Activated CD4-positive, alpha-beta memory T cell treated with anti-CD3 and anti-CD28 coated beads for 36 hours (primary cell): ENCODE measurements at places on chromosomes 4 and X. TPM values are rescaled to one million over a fixed set of nuclear protein-coding genes. Genes with fewer than 3 reads are reported as not detected.

Gene ZBTB49
- total RNA-seq = 4.6 TPM

Gene IGSF1
- not detected for total RNA-seq

Gene EGF
- not detected for total RNA-seq

Gene GUCY1B1
- total RNA-seq = 0.24 TPM

Gene MAGEC3
- not detected for total RNA-seq

Gene RHOXF2
- not detected for total RNA-seq

Gene CFI
- total RNA-seq = 0.46 TPM

Gene RENBP
- 8.4 TPM for total RNA-seq

DNA sequence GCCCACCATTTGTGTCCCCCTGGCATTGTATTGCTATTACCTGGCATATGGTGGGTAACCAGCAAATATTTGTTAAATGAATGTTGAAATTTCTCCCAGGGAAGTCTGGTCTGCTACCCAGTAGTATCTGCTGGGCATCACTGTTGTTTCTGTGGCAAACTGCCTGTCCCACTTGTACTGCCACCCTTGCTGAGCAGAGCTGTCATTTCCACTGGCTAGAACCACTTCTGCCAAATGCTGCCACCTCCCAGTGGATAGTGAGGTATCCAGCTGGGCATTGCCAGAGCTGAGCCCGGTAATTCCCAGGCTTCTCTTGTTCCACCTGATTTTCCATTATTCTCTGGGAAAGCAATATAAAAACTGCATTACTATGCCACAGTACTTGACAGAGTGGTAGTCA, 186.7 kb upstream of the NOCT start:
- H3K4me3 ChIP-seq = no peak overlapping the region
- no peaks in the 10 kb centered on the region for H3K27me3 ChIP-seq
- H3K36me3 ChIP-seq = no peaks in the 10 kb centered on the region
- DNase-seq = no peak
- H3K4me1 ChIP-seq = peaks cover 4% of the 10 kb centered on the region

DNA sequence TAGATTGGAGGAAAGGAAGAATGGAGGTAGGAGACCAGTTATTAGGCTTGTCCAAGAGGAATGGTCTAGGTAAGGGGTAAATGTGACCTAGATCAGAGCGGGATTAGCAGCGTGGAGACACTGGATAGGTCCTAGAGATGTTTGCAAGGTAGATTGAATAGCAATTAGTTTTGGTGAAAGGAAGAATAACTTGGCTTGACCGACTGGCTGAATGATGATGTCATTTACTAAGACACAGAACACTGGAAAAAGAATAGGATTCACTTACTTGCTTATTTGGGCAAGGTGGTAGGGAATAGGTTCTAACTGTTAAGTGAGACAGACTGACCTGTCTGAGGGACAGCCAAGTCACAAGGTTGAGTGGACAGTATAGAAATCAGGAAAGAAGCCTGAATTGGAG, 71.3 kb downstream of the VEGFC start:
- H3K36me3 ChIP-seq = no peaks in the 10 kb centered on the region
- no peak overlapping the region for H3K27ac ChIP-seq
- no peak overlapping the region for H3K4me3 ChIP-seq
- no peaks in the 10 kb centered on the region for H3K27me3 ChIP-seq

GRCh38 chr4:56658528-56658927, 22.6 kb downstream of the HOPX start:
- peaks cover 31% of the 10 kb centered on the region for H3K4me1 ChIP-seq
- H3K36me3 ChIP-seq = peaks cover 12% of the 10 kb centered on the region
- H3K27ac ChIP-seq = no peak overlapping the region
- H3K27me3 ChIP-seq = peaks cover 47% of the 10 kb centered on the region
- DNase-seq = no peak
- H3K4me3 ChIP-seq = no peak overlapping the region

DNA sequence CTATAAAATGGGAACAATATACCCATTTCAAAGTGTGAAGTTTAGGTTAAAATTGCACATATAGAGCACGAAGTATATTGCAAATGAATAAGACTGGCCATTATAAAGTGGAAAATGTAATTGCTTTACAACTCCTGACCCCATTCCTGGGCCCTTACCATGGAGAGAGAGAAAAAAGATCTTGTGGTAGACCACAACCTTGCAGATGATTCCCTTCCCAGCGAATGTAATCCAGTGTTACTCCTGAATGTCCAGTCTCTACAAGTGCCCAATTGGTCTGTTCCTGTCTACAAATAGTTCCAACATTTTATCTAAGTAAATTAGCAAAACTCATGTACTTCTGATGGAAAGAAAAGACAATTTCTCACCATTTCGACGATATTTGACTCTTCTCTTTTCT, 184.1 kb upstream of the LNX1 start:
- H3K4me3 ChIP-seq = no peak overlapping the region
- no peaks in the 10 kb centered on the region for H3K27me3 ChIP-seq
- H3K36me3 ChIP-seq = no peaks in the 10 kb centered on the region
- no peak for DNase-seq
- no peak overlapping the region for H3K27ac ChIP-seq

DNA sequence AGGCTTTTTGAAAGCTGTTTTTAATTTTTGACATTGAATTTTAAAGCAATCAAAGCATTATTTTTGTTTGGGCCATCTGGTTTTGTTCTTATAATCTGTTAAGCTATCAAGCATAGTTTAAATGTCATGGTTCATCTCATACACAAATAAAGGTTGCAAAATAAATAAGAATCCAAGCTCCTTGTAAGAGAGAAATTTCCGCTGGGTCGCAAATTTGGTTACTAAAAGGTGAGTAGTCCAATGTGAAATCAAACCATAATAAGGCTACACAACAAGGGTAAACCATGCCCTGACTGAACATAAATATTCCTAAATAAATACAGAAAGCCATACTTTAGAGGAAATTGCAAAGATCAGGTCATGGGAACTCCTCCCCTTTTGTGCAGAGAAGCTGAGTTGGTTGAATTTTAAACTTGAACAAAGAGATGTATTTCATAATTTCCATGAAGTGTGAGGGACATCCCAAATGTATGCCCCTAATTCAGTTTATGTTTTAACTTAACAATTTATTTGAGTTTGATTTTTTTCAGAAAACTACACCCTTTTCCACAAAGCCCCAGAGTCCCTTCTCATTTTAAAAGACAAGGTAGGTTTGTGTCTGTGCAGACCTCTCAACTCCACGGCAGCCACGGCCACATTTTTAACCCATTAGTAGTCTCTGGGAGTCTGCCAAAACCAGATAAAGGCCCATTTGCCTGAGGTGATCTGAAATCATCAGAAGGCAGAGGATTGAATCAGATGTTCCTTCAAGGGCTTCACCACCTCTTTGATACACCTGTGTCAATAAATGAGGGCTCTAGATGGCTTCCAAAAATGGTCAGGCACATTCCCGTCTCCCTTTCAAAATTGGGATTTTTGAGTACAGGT, 85.2 kb downstream of the PLAC1 start:
- H3K4me1 ChIP-seq = no peaks in the 10 kb centered on the region
- H3K36me3 ChIP-seq = no peaks in the 10 kb centered on the region
- H3K4me3 ChIP-seq = no peak overlapping the region
- no peak for DNase-seq
- H3K27ac ChIP-seq = no peak overlapping the region
- peaks cover 4% of the 10 kb centered on the region for H3K27me3 ChIP-seq

- DNase-seq = no peak
- H3K4me3 ChIP-seq = no peak overlapping the region
- H3K27me3 ChIP-seq = peaks cover 5% of the 10 kb centered on the region
Measured at GRCh38 chr4:185793116-185793485, 18.9 kb downstream of the SORBS2 start.

- H3K27me3 ChIP-seq = peaks cover 2% of the 10 kb centered on the region
- no peak overlapping the region for H3K27ac ChIP-seq
- DNase-seq = peak; percentile 60
- peaks cover 43% of the 10 kb centered on the region for H3K4me1 ChIP-seq
Measured at GRCh38 chr4:153151535-153152455, 52.4 kb upstream of the TRIM2 start.

GRCh38 chr4:38290366-38290765, 330.2 kb downstream of the PTTG2 start:
- H3K27me3 ChIP-seq = no peaks in the 10 kb centered on the region
- peaks cover 5% of the 10 kb centered on the region for H3K36me3 ChIP-seq
- H3K4me3 ChIP-seq = no peak overlapping the region

- H3K4me3 ChIP-seq = no peak overlapping the region
- no peak overlapping the region for H3K27ac ChIP-seq
- DNase-seq = no peak
Measured at GRCh38 chr4:8195841-8196458, 3.1 kb upstream of the SH3TC1 start.

DNA sequence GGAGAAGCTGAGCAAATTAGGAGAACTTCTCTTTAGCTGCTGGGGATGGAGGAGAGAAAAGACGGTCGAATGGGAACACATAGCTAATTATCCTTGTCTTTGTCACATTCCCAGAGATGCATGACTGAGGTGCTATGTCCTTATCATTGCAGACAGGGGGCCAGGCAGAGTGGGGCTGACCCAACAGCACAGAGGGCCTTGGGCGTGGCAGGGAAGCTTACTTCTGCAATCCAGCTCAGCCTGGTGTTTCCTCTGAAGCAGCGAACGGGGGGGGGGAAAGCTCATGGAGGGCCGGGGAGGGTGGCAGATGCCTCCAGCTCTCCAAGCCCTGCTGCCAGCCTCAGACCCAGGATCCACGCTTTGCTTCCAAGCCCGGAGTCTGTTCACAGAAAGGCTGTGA, 50.8 kb upstream of the HOPX start:
- H3K4me1 ChIP-seq = no peaks in the 10 kb centered on the region
- no peak for DNase-seq
- no peak overlapping the region for H3K4me3 ChIP-seq
- no peaks in the 10 kb centered on the region for H3K36me3 ChIP-seq
- peaks cover 9% of the 10 kb centered on the region for H3K27me3 ChIP-seq

DNA sequence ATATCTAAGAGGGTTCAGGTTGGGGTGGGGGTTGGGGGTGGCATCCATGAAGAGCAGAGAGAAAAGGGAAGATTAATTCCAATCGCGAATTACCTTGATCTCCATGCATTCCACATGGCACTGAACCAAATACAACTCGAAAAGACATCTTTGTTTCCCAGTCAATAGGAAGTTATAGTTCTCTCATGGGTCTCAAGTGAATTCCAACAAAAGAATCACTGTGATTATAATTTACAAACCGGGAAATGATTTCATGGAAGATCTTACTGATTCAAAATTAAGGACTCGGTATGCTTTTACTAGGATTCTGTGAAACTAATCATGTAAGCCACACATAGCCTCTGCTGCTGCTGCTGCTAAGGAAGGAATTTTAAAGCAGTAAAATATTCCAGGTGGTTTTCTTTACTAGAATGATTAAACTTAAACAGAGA, 26.6 kb upstream of the AMELX start:
- H3K36me3 ChIP-seq = no peaks in the 10 kb centered on the region
- no peaks in the 10 kb centered on the region for H3K27me3 ChIP-seq
- DNase-seq = no peak

- no peak for DNase-seq
- H3K4me3 ChIP-seq = no peak overlapping the region
- no peak overlapping the region for H3K27ac ChIP-seq
Measured at GRCh38 chr4:107279733-107280132, 243.6 kb upstream of the DKK2 start.

DNA sequence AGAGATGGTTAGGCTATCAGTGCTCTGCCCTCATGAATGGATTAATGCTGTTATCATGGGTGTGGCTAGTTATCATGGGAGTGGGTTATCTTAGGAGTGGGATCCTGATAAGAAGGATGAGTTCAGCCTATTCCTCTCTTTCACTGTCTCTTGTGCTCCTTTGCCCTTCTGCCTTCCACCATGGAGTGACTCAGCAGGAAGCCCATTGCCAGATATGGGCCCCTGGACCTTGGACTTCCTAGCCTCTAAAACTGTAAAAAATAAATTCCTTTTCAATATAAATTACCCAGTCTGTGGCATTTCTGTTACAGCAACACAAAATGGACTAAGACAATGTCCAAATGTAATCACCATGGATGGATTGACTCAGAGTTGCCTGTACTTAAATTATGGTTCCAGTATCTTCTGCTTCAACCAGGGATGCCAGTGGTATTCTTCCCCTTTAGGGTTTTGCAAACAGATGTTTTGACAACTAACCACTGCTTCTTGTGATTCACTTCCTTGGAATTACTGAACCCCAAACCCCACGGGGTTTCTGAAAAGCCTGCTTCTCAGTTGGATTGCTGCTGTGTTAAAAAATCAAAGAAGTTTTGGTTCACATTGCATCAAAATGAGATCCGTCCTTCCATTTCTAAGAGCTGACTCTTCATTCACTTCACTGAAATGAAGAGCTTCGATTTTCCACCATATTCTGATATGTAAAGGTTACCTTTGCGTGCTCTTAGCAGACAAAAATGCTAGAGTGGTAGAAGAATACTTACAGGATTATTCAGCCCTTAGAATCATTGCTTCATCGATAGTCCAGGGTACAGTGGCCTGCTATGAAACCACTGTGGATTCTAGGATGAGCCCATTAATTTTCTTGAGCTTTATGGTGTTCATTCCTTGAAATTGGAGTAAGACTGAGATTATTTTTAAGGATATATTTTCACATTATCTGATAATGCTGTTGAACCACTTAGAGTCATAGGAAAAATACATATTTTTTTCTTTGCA, 107.7 kb downstream of the FRMPD4 start:
- H3K4me3 ChIP-seq = no peak overlapping the region
- no peak for DNase-seq
- no peaks in the 10 kb centered on the region for H3K36me3 ChIP-seq
- no peaks in the 10 kb centered on the region for H3K4me1 ChIP-seq

DNA sequence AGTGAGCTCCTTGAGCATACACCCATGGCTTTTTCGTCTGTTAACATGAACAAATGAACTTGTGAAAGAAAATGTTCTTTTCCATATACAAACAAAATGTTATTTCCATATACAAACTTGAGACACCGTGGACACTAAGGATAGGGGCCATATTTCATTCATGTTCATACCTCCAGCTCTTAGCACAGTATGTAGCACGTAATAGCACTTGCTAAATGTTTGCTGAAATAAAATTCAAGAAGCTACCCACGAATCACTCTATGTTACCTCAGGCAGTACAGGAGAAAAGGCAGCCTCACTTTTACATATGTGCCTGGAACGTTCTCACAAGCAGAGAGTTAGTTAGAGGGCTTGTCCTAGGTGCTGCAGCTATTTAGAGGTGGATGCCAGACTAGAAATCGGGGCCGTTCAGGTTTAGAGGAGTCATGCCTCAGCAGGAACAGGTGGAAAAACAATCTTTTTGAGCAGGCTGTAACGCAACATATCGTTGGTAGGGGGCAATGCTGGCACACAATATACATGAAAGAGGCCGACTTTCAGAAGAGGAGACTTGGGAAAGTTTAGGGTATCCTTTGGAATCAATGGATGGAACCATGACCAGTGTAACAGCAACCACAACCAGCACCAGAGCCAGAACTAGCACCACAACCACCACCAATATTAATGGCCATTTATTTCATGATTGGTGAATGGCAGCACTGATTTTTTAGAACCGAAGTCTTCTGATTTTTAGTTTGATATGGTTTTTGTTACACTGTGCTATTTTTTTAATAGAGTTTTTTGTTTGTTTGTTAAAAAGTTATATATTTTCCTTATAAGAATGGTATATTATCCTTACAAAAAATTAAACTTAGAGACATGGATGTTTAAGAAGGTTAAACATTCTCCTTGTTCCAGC, 14.8 kb upstream of the PAQR3 start:
- H3K4me3 ChIP-seq = no peak overlapping the region
- peaks cover 13% of the 10 kb centered on the region for H3K27me3 ChIP-seq
- no peaks in the 10 kb centered on the region for H3K36me3 ChIP-seq
- DNase-seq = no peak
- H3K27ac ChIP-seq = no peak overlapping the region

GRCh38 chr4:92012899-92013867, 290.6 kb upstream of the GRID2 start:
- H3K4me3 ChIP-seq = no peak overlapping the region
- H3K4me1 ChIP-seq = no peaks in the 10 kb centered on the region
- H3K27ac ChIP-seq = no peak overlapping the region
- no peak for DNase-seq
